Iris pigment epithelial cell (primary cell): ENCODE measurements at places on chromosomes 2 and 18.

DNA sequence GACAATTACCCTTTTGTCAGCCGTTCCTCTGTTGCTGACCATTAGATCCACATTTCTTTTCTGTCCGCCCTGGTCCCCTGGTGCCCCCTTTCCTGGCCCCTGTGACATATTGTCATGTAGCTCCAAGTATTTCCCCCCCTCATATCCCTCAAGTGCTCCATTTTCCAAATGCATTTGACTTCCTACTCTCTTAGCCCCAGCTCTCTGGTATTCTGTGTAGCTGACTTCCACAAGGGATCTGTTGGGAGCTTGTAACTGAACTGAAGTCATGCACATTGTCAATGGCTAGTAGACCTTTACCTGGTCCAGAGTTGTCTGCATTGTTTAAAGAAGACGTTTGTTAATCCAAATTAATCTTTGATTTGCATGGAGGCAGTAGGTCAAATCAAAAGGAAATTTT lies 34.8 kb downstream of the LIPG start:
- no peak for DNase-seq

DNA sequence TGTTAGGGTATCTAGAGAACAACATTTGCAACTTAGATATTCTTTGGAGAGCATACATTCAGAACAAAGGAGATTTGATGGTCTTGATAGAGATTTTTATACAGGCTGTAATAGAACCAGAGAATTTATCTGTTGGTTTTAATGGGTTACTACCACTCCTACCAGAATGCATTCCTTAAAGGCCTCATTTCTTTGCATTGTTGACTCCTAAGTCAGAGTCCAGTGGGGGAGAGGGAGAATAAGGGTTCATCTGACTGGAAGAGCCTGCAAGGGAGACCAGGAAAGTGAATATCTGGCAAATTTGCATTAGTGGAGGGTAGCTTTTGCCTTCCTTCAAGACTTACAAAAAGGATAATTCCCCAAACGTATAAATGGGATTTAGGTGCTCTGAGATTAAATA lies 29.7 kb downstream of the AGPS start:
- peak; percentile 54 for DNase-seq

GRCh38 chr2:21043744-21044532 lies at the start of gene APOB:
APOB (minus strand) TSS chr2:21044073; CDS start chr2:21043945, 128 bp downstream.
- no peak for DNase-seq

- DNase-seq, result no peak
Measured at GRCh38 chr2:121830809-121831208, 75.4 kb downstream of the TSN start.

GRCh38 chr2:184114439-184114838 lies 483.9 kb upstream of the ZNF804A start:
- no peak for DNase-seq

DNA sequence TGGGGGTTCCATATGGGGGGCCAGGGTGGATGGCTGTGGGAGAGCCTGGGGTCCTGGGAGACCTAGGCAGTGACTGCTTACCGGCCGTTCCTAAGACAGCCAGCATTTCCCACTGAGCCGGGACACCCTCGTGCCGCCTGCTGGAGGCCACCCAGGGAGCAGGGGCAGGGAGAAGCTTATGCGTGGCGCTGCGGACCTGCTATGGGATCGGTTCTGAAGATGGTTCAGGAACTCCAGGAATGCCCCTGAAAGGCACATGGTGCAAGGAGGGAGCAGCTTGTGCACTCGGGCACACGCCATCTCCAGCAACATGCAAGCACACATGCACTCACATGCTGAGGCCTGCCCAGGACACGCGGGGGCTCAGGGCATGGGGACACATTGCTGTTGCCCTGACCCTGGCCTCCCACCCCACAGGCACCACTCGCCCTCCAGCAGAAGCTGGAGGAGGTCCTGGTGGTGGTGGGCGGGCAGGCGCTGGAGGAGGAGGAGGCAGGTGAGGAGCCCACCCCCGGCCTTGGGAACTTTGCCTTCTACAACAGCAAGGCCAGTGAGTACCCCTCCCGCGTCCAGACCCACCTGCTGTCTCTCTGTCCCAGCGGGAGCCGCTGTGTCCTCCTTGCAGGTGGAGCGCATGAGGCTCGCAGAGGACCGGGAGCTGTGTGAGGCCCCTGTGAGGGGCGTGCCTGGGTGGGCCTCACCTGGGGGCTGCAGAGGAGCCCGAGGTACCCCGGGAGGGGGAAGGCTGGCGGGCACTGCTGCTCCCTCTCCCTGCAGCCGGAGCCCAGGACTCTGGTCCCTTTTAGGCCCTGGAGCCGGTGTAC lies 4.1 kb downstream of the KLHL30 start:
- no peak for DNase-seq

DNA sequence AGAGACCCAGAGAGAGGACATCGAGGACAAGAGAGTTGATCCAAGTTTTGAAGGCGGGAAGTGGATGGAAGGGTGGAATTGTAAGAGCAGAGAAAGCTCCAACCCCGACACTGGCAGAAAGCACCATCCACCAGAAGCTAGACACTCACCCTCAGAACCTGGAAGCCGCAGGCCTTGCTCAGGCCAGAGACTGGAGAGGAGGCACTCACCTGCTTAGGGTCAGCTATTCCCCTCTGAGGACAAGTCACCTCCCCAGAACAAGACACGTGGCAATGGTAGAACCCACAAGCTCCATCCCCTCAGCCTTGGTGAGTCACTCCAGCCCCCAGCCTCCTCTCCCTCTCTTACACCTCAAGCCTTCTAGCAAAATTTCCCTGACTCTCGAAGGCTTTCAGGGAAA lies 64.9 kb downstream of the STEAP3 start:
- no peak for DNase-seq

DNA sequence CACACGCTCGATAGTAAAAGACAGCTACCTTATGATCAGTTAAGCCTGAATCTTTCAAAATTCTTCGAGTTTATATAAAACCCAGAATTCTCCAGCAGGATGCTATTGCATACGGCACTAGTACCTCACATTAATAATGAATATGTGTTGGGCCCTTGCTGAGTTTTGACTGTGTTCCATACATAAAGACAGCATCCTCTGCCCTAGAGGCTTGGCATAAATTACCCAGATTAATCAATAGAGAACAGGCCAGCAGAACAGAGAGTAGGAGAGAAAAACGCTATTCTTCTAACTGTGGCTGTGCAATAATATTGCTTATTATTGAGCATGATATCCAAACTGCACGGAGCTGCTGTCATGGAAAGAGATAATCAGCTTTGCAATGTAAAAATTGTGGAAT lies 194.3 kb downstream of the SOX11 start:
- no peak for DNase-seq

DNA sequence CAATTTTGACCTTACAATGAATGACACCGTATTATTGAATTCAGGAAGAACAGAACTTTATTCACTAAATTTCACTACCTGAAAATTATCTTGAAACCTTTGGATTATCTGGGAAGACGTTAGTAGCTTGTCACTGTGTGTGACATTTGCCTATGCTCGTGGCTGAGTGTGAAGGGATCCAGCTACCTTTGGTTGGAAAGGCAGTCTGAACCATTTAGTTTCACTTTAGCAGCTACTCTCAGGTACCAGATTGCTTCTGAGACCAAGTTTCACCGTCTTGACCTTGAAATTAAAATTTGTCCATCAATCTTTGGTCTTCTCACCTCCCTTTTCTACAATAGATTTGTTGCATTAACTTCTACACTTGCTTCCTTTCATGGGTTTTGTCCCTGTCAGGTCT lies 637.5 kb downstream of the MBD2 start:
- DNase-seq, result no peak

DNA sequence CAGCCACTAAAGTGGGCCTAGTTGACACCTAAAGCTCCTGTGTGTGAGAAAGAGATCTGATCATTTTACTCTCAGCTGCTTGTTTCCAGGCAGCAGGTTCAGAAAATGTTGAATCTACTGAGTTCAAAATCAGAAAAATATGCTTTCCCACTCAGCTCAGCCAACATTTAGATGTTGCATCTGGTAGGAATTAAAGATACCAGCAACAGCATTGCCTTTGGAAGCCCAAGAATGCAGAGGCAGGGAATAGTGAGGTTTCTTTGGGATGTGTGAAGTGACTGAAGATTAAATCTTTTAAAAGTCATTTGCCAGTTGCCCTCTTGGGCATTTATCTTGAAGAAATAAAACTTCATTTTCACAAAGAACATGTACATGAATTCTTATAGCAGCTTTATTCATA lies 33.9 kb upstream of the DOCK10 start:
- DNase-seq, result no peak

DNA sequence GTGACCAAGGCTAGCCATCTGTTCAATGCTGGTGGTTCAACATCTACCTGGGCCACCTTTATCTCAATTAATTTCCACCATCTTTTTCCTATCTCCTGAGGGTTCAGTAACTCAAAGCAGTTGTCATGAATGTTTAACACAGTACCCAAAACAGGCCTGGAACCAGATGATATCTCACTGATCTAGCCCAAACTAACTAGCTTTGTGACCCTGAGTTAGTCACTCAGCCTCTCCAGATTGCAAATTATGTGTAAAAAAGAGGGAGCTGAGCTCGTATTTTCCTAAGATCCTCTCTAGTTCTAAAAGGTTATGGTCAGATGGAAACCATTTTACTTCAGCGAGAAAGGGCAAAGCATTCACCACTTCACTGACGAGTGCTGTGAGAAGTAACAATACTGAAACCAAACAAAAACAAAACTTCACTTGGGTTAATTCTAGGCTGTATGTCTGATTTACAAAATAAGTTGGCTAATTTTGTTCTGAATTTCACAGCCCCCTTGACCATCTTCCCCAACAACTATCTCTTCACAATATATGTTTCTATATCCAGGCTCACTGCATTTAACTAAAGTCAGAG lies 14.8 kb downstream of the SPRED2 start:
- DNase-seq, result no peak

DNA sequence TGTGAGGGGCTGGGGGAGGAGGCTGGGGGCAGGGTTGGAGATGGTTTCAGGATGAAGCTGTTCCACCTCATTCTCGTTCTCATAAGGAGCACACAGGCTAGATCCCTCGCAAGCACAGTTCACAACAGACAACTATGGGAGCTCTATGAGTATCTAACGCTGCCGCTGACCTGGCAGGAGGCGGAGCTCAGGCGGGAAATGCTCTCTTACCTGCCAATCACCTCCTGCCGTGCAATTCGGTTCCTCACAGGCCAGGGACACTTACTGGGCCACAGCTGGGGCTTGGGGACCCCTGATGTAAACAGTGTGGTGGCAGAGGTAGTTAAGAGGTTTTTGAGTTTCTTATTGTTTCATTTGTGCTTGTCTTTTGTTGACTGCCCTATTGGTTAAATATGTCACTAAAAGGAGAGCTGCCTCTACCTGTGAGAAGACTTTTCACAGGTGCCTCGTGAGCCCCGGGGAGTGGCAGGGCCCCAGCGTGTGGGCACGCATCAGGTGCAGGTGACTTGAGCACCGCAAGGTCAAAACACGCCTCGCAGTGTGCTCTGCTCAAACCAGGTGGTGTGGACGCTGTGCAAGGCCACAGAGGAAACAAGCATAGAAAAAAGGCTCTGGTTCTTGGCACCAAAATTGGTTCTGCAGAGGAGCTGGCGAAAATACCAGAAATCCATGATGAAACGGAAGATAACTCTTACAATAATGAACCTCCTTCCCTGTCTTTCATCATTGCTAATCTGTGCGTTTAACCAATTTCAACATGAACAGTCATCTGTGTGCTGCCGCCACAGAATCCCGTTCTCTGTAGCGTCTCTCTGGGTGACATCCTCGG lies 10.2 kb downstream of the MLPH start:
- no peak for DNase-seq

DNA sequence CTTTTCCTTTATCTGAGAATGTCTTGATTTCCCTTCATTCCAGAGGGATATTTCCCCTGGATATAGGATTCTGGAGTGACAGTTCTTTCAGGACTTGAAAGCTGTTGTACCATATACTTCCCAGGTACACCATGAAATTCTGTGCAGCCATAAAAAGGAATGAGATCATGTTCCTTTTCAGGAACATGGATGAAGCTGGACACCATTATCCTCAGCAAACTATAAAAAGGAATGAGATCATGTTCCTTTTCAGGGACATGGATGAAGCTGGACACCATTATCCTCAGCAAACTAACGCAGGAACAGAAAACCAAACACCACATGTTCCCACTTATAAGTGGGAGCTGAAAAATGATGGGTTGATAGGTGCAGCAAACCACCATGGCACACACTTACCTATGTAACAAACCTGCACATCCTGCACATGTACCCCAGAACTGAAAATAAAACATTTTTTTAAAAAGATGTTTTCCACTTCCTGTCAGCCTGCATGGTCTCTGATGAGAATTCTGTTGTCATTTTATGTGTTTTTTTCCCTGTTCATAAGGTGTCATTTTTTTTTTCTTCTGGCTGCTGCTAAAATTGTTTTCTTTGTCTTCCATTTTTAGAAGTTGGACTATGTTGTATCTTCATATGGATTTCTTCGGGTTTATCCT lies 133.3 kb downstream of the DNAH6 start:
- no peak for DNase-seq

GRCh38 chr2:194867328-194867727 lies 789.7 kb upstream of the SLC39A10 start:
- peak; percentile 3 for DNase-seq

DNA sequence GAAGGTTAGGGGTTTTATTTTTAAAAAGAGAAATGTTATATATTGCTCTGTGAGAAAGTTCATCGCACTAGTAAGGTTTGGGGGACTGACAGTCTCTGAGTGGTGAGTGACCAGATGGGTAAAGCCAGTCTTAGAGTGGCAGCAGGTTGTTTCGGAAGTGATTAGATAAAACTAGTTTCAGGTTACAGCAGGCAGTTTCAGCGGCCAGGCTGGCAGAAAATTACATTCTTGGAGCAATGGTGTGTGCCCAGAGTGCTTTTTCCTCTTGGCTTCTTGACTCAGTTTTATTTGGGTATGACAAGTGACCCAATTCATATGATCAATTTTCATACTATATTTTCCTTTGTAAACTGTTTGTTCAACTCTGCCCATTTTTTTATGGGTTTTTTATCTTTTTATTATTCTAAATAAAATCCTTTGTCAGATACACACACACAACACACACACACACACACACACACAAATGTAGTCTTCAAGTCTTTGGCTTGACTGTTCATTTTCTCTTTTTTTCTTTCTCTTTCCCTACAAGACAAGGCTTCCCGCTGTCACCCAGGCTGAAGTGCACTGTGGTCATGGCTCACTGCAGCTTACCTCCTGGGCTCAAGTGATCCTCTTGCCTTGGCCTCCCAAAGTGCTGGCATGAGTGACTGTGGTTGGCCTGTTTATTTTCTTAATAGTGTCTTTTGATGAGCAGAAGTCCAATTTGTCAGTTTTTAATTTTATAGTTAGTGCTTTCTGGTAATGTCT lies 30.9 kb downstream of the RALBP1 start:
- peak; percentile 23 for DNase-seq

GRCh38 chr18:60965856-60966255 lies 367.4 kb upstream of the CDH20 start:
- no peak for DNase-seq

DNA sequence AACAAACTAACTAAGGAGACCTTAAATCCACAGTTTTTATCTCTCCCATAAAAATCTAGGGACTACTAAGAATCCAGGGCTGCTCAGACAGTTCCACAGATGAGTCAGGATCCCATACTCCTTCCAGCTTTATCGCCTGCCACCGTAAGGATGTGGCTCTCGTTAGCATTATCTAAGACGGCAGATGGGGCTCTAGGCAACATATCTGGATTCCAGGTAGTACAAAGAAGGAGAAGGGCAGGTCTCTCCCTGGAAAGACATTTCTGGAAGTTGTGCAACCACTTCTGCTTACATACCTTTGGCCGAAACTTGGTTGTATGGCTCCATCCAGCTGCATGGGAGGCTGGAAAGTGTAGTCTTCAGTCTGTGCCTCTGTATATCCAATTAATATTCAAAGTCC lies 149.4 kb downstream of the SP3 start:
- DNase-seq, result no peak

- no peak for DNase-seq
Measured at GRCh38 chr2:218275371-218276072, 5.2 kb downstream of the PNKD start.
